Chondrocyte (in vitro differentiated cells): ENCODE measurements at places on chromosomes 5 and 9. TPM values are rescaled to one million over a fixed set of nuclear protein-coding genes. Genes with fewer than 3 reads are reported as not detected.

The FGD3 gene
- total RNA-seq: not detected in 3 replicates

GRCh38 chr9:105281926-105282325, 37.5 kb downstream of the SLC44A1 start:
- H3K4me1 ChIP-seq: peaks cover 2% of the 10 kb centered on the region
- H3K27ac ChIP-seq: no peak overlapping the region
- H3K4me3 ChIP-seq: no peak overlapping the region

The FBXL7 gene
- 24.7 to 32.6 TPM (median 31.4 TPM) in 3 replicates for total RNA-seq

DNA sequence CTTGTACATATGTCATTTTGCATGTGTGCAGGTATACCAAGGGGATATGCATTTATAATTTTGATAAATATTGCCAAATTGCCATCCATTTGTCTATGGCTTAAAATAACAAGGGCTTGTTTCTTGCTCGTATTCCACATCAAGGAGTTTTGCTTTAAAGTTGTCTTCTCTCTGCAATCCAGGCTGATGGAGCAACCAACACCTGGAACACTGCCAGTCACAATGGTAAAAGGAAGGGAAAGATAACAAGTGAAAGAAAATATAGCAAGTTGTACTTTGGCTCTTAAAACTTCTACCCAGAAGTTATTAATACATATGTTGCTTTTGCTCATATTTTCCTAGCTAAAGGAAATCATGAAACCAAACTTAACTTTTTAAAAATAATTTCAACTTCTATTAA, 156.9 kb downstream of the UNC13B start:
- no peak overlapping the region for H3K27ac ChIP-seq
- peaks cover 5% of the 10 kb centered on the region for H3K4me1 ChIP-seq
- H3K4me3 ChIP-seq: no peak overlapping the region
- DNase-seq: no peak

GRCh38 chr9:100206899-100207298, 107.9 kb downstream of the INVS start:
- no peak for DNase-seq
- no peak overlapping the region for H3K4me3 ChIP-seq
- H3K27me3 ChIP-seq: no peaks in the 10 kb centered on the region
- H3K27ac ChIP-seq: no peak overlapping the region
- no peaks in the 10 kb centered on the region for H3K4me1 ChIP-seq

DNA sequence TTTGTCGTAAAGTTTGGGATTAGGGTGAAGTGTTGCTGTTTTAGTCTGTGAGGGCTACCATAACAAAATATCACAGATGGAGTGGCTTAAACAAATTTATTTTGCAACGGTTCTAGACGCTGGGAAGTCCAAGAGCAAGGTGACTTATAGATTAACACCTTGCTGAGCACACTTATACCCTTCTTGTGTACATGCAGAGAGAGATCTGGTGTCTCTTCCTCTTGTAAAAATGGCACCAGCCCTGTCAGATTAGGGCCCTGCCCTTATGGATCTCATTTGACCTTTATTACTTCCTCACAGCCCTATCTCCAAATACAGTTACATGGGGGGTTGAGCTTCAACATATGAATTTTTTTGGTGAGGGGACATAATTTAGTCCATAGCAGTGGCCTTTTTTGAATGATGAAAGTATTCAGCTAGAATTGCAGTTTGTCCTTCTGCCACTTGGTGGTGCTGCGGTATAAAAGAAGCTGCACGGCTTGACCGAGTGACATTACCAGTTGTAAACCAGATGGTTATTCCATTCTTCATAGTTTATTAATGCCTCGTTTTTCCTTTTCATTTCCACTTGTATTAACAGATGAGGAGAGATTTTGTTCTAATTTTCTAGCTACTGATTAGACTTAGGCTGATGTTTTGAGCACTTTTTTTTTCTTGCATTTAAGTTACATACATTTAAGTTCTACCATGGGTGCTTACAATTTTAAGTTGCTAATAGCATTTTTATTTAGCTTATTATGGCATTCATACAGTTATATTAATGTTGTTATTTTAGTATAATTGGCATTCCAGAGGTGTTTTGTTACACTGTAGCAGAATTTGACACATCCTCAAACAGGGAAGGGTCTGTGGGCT, 19.4 kb downstream of the DCP2 start:
- H3K36me3 ChIP-seq: peaks cover 2% of the 10 kb centered on the region
- H3K27me3 ChIP-seq: no peaks in the 10 kb centered on the region
- no peak for DNase-seq

DNA sequence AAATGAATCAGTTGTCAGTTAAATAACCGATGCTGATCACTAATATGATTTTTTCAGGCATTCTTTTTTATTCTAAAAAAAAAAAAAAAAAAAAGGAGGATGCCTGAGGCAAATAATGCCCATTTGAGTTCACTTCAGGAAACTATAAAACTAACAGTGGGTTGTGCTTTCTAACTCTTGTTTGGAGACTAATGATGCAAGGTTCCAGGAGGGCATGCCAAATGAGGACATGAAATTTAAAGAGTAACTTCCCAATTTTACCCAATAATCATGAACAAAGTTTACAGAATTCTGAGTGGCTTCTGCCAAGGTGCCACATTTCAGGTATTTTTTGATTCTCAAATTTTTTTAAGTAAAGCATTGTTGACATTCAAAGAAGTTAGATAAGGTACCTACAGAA, 41.0 kb downstream of the CEP120 start:
- no peak for DNase-seq
- no peak overlapping the region for H3K4me3 ChIP-seq
- no peaks in the 10 kb centered on the region for H3K27me3 ChIP-seq
- H3K4me1 ChIP-seq: peaks cover 4% of the 10 kb centered on the region

- no peak for DNase-seq
- H3K27ac ChIP-seq: no peak overlapping the region
- no peaks in the 10 kb centered on the region for H3K36me3 ChIP-seq
- H3K4me3 ChIP-seq: no peak overlapping the region
Measured at GRCh38 chr9:108787690-108788048, 68.1 kb downstream of the ACTL7B start.

DNA sequence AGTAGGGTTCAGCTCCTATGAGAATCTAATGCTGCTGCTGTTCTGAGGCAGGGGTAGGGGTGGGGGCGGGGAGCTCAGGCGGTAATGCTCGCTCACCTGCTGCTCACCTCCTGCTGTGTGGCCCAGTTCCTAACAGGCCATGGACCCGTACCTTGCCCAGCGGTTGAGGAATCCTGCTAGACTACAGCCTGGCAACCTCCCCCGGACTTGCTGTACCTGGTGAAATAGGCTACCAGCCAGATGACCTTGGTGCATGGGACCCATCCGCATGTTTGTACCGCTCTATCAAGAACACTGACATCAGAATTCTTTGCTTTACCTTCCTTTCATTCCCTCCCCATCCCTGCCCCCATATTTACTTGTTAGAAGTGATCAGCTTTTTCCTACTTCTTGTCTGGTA, 15.3 kb downstream of the IL31RA start:
- no peaks in the 10 kb centered on the region for H3K27me3 ChIP-seq
- H3K27ac ChIP-seq: no peak overlapping the region
- no peak overlapping the region for H3K4me3 ChIP-seq
- no peak for DNase-seq

DNA sequence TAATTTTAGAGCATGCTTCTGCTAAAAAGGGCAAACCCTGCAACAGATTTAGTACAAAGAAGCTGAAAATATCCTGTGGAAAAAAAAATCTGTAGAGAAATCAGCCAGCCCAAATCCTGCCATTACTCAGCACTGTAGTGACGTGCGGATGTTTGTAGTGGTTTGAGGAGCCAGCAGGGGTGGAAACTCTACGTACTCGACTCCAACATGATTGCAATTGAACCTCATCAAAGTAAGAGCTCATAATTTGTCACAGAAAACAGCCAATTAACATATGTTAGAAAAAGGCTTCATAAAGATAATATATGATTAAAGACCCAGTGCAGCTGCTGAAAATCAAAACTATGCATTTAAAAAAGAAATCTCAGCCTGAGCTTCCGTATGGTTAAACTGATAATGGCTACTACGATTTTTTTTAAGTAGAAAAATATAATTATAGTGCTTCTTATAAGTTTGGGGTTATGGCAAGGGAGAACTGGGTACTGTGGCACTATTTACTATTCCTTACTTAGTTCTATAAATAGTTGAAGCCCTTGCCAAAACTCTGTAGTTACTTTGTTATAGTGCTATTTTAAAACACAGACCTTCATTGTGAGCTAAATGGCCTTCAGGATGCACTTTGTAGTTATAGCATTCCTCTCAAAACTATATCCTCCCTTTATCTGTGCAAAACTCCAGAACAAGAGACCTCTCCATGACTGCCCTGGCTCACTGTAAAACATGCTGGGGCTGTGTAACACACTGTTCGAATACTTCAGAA, 49.4 kb downstream of the MEF2C start:
- peak overlapping the region; percentile 46 for H3K4me3 ChIP-seq
- DNase-seq: no peak
- H3K27me3 ChIP-seq: no peaks in the 10 kb centered on the region
- peak overlapping the region; percentile 71 for H3K27ac ChIP-seq
- no peaks in the 10 kb centered on the region for H3K36me3 ChIP-seq

The IL13 gene
- not detected in 3 replicates for total RNA-seq

The C9orf40 gene
- total RNA-seq: 3.7 to 5.2 TPM (median 5.1 TPM) in 3 replicates

DNA sequence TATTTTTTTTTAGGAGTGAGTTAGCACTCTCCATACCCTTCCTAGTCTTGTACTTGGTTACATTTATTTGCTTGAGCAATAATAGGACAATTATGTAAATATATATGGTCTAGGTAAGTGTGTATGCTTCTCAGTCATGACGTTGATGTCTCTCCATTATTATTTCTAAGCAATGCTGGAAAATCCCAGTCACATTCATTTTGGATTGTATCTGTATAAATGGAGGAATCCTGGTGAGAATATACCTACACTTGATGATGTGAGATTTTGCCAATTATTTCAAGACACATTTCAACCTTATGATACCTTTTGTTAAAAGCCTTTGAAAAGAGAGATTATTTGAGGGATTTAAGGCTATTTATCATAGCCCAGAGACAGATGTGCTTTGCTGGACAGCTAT, 2244.5 kb upstream of the WWC1 start:
- no peaks in the 10 kb centered on the region for H3K36me3 ChIP-seq
- no peak overlapping the region for H3K27ac ChIP-seq
- H3K4me3 ChIP-seq: no peak overlapping the region
- H3K4me1 ChIP-seq: no peaks in the 10 kb centered on the region
- no peak for DNase-seq
- no peaks in the 10 kb centered on the region for H3K27me3 ChIP-seq

GRCh38 chr9:120846906-120847305, 4.2 kb upstream of the PSMD5 start:
- peaks cover 19% of the 10 kb centered on the region for H3K4me1 ChIP-seq
- no peak overlapping the region for H3K27ac ChIP-seq
- H3K4me3 ChIP-seq: no peak overlapping the region
- no peaks in the 10 kb centered on the region for H3K27me3 ChIP-seq
- DNase-seq: no peak

The TRAF1 gene
- total RNA-seq: 10.0 to 11.3 TPM (median 10.8 TPM) in 3 replicates

- H3K27me3 ChIP-seq: no peaks in the 10 kb centered on the region
- peaks cover 22% of the 10 kb centered on the region for H3K36me3 ChIP-seq
- H3K4me3 ChIP-seq: no peak overlapping the region
- H3K27ac ChIP-seq: peak overlapping the region; percentile 49
Measured at GRCh38 chr9:124345751-124346281, 69.4 kb downstream of the PSMB7 start.

- peaks cover 2% of the 10 kb centered on the region for H3K4me1 ChIP-seq
- DNase-seq: no peak
- H3K27ac ChIP-seq: no peak overlapping the region
Measured at GRCh38 chr9:8890695-8891094, 1091.1 kb upstream of the DMAC1 start.

- H3K27me3 ChIP-seq: no peaks in the 10 kb centered on the region
- H3K36me3 ChIP-seq: peaks cover 9% of the 10 kb centered on the region
- H3K27ac ChIP-seq: no peak overlapping the region
Measured at GRCh38 chr5:176528761-176529115, 8.5 kb downstream of the RNF44 start.

The UBE2QL1 gene
- total RNA-seq: 0.17 to 0.36 TPM (median 0.31 TPM) in 3 replicates

The CD274 gene
- total RNA-seq: 0.12 to 0.67 TPM in 2 of 3 replicates, not detected in the other

The IFNB1 gene
- total RNA-seq: not detected in 3 replicates

DNA sequence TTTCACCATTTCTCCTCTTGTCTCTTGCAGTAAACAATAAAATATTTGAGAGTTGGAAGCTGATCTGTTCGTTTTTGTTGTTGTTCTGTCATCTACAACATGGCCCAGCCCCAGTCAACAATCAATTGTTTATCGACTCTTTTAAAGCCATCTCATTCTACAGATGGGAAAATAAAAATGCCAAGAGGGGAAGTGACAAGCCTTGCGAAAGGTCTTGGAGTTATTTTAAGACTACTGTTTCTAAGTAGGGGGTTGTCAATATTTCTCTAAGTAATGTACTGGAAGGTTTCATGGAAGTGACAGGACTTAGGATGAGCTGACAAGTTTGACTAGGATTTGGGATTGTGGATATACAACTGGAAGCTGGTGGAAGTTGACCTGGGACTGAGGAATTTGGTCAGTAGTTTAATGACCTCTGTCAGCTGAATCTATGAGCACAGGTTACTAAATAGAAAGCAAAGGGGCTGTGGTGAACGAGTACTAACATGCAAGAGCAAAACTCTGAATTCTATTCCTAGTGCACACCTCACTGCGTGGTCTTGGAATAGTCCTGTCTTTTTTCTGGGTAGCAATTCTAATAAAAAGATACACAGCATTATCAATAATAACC, 57.5 kb upstream of the ADRB2 start:
- H3K27ac ChIP-seq: no peak overlapping the region
- peaks cover 36% of the 10 kb centered on the region for H3K27me3 ChIP-seq
- no peak for DNase-seq
- no peaks in the 10 kb centered on the region for H3K4me1 ChIP-seq
- H3K4me3 ChIP-seq: no peak overlapping the region

DNA sequence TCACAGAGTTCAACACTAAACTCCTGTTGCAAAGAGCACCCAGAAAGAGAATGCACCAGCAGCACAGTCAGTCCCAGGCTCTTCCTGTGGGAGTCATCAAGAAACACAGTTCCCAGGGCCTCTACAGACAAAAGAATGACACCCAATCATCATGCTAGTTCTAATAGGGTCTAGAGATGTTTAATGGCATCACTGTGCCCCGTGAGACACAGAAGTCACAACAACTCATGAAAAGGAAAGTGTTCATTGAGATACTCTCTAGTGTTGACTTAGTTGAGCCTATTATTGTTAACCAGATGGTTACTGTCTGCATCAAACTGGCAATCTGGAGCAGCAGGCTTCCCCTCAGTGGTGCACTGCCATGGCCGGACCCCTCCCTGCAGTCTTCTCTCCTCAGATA, 1.6 kb downstream of the KLHL3 start:
- H3K4me3 ChIP-seq: no peak overlapping the region
- H3K4me1 ChIP-seq: peaks cover 10% of the 10 kb centered on the region
- peaks cover 2% of the 10 kb centered on the region for H3K36me3 ChIP-seq

DNA sequence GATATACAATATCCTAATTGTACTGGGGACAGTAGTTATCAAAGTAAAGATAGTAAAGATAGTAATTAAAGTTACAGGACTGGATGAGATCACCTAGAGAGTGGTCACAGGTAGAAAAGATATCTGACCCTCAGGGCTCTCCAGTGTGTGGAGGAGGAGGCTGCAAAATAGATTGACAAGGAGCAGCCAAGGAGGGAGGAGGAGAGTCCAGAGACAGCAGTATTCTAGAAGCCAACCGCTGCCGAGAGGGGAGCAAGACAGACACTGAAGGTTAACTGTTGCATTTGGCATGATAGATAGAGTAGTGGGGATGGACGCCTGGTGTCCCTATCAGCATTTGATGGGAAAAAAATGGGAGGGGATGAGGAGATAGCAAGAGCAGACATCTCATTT, 17.0 kb upstream of the F2RL1 start:
- H3K4me3 ChIP-seq: no peak overlapping the region
- H3K27me3 ChIP-seq: no peaks in the 10 kb centered on the region
- H3K36me3 ChIP-seq: no peaks in the 10 kb centered on the region
- no peak for DNase-seq
- H3K27ac ChIP-seq: no peak overlapping the region

The ANXA2R gene
- total RNA-seq: 1.2 to 3.5 TPM (median 1.7 TPM) in 3 replicates
